EL (cell line): ENCODE measurements at places on chromosomes 6 and 20.

DNA sequence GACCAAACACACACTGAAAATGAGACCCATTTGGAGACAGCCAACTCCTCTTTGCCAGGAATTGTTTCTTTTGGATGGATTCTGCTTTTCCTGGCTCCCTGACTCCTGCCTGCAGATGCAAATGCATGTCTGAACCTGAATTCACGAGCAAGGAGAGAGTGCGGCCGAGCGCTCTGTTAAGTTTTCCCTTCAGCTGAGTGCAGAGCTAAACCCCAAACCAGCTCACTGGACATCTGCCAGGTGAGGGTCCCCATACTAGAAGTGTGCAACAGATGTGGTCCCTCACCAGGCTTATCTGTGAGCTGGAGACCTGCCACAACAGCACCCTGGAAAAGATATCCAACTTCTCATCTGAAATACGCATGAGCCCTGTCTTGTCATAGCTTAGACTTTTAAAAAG is 59.0 kb downstream of the CD164 start:
- DNase-seq: no peak

- peak; percentile 65 for DNase-seq
Observed at GRCh38 chr6:80608881-80609280, 502.4 kb downstream of the BCKDHB start.

GRCh38 chr6:16688984-16689636 is 72.2 kb downstream of the ATXN1 start:
- peak; percentile 84 for DNase-seq

- no peak for DNase-seq
Observed at GRCh38 chr20:37251825-37252477, 9.7 kb downstream of the GHRH start.

GRCh38 chr6:89454300-89454699 is 21.3 kb downstream of the ANKRD6 start:
- DNase-seq: no peak

DNA sequence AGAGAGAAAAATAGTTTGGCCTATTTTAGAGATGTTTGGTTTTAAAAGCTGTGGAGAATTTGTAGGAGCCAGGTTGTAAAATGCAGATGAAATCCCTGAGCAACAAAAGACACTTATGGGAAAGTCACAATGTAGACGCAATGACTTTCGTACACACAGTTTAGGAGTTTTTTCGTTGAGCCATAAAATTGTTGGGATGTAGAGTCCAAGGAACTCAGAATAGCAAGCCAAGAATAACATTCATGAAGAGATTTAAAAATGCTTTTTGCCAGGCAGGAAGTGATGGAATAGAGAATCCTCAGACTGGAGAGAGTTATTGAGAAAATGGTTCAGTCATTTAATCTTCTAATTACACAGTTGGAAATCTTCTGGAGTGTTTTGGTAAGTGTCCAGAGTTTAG is 11.5 kb upstream of the PROKR2 start:
- no peak for DNase-seq

- DNase-seq: no peak
Observed at GRCh38 chr20:53287357-53288042, 306.1 kb downstream of the ZNF217 start.

DNA sequence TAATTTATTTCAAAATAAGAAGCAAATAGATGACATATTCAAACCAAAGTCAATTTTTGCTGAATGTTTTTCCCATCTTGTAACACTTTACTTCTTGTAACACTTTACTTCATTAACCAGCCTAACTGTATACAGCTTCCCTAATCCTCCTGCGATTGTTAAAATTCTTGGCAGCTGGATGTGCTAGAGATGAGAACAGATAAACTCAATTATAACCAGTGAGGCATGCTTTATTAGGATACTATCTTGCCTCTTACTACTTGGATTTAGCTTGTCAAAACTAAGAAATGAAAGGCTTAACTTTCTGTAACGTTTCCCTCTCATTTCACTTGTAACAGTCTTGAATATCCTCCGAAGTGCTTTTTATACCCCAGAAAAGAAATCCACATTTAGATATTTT is 94.1 kb upstream of the BMP5 start:
- DNase-seq: no peak

GRCh38 chr6:141248021-141248799 is 884.5 kb upstream of the GJE1 start:
- DNase-seq: no peak

DNA sequence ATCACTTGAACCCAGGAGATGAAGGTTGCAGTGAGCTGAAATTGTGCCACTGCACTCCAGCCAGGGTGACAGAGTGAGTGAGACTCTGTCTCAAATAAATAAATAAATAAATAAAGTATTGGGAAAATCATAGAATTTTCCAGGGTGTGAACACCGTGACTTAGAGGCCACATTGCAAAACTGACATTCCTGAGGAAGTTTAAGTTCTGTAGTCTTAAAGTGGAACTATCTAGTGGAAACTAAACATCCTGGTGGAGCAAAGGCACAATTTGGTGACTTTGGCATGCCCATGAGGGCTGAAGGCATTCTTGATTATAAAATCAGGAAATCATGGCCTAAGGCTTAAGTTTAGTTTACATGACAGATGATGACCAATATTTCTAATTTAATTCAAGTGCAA is 32.7 kb upstream of the MCM3 start:
- no peak for DNase-seq

DNA sequence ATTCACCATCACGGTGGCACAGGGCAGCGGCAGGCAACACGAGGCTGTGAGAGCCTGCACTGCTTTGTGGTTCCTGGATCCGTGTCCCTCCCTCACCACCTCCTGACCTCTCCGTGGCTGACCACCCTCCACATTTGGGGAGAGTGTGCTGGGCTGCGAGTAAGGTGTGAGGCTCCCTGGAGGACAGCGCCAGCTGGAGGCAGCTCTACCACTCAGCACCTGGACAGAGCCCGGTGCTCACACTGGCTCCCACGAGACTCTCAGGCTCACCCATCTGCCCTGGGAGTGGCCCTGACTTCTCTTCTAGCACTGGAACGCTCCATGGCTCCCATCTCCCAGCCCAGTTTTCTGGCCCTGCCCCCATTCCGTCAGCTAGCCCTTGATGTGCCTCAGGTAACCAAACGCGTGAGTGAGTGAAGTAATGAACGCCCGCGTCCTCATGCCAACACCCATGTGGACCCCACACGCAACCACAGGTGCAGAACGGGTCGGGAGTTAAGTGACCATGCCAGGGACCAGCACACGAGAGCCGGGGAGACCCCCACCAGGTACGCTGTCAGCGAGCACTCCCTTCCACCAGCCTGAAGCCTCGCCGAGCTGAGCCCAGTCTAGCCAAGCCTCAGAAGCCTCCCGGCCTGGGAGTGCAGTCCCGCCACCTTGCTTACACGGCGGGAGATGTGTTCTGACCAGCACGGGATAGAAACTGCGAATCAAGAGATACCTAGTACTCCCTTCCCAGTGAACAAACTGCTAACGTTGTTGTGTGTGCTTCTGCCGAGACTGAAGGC is 137.2 kb downstream of the WDR27 start:
- no peak for DNase-seq

DNA sequence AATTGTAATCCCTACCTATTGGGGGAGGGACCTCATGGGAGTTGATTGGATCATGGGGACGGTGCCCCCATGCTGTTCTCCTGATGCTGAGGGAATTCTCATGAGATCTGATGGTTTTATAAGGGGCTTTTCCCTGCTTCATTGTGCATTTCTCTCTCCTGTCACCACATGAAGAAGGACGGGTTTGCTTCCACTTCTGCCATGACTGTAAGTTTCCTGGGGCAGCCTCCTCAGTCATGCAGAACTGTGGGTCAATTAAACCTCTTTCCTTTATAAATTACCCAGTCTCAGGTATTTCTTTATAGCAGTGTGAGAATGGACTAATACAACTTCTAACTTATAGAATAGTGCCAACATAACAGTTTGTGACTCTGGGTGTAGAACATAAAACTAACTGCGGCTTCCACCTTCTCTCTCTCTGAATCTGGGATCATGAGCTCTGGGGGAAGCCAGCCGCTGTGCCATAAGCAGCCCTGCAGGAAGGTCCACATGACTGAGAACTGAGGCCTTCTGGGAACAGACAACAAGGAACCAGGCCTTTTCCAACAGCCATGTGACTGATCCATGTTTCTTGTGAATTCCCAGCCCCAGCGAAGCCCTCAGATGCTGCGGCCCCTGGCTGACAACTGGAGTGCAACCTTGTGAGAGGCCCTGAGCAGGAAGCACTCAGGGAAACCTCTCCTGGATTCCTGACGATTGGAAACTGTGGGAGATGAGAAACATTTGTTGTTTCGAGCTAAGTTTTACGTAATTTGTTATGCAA is 3.4 kb upstream of the HLA-A start:
- DNase-seq: no peak

- no peak for DNase-seq
Observed at GRCh38 chr6:5237805-5238204, 22.9 kb downstream of the LYRM4 start.

- DNase-seq: no peak
Observed at GRCh38 chr6:21278375-21278745, 315.2 kb upstream of the SOX4 start.

DNA sequence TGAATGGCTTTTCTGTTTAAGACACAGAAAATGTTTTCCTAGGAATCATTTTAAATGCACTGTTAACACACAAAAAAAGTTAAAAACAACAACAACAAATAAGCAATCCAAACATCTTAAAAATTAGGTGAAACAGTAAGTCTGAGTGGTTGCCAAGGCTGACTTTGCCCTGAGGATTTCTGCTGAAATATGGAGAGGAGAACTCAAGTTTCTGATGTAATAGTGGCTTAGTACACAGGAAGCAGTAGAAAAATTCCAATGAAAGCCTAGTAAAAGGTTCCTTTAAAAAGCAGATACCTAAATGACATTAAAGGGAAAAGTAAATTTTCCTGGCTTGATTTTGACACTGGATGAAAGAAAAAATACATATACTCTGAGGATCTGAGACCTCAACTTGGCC is 184.2 kb downstream of the EPM2A start:
- peak; percentile 23 for DNase-seq

- DNase-seq: no peak
Observed at GRCh38 chr6:4352731-4353130, 217.4 kb upstream of the ECI2 start.

DNA sequence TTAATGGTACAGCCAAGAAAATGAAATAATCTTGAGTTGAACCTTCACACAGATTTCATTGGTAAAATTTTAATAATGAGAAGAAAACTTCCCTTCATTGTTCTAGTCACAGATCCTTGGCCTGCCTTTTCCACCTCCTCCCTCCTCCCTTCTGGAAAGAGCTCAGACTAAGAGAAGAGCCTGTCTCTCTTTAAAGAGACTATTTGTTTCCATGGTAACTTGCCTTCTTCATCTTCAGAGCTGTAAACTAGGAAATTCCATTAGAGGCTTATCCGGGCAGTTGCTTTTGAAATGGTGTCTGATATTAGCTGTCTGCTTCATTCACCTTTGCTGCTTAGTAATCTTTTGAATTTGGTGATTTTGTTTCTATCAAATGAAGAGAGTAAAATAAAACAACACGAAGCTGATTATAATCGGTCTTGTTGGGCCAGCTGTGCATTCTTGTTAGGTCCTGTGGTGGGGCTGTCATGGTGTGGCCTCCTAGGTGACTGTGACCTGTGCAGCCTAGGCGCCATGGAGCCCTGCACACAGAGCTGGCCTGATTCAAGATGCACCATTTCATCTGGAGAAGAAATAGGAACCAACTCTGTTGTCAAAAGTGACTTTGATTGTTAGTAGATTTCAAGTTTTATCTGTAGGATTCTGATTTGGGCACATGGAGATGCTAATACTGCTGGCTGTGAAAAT is 96.7 kb downstream of the MAP3K7 start:
- no peak for DNase-seq

DNA sequence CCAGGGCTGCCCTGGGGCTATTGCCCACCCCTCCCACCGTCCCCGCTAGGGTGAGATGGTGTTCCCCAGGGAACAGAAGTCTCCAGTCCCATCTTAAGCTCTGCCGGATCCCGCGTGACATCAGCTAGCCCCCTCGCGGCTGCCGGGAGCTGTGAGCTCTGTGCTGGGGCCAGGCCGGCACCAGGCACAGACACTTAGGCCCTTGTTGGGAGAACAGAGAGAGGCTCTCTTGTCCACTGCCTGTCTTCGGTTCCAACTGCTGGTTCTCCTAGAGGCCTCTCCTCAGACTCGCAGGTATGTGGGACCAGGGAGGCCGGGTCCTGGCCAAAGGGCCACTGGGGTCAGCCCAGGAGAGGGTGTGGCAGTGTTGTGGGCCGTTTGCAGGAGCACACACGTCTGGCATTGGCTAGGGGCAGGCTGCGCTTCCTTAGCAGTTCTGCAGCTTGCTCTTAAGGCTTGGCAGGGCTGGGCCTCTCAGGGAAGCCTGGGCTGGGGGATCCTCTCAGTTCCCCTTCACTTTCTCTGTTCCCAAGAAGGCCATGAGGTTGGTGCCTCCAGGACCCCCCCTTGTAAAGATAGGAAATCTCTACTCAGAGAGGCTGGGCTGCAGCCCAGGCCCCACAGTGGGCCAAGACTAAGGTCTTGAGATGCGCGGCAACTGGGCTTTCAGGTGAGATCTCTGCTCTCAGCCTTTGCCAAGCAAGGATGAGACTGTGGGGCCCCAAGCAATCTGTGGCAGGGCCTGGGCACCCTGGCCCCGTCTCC is 6.3 kb downstream of the SGK2 start:
- DNase-seq: no peak

DNA sequence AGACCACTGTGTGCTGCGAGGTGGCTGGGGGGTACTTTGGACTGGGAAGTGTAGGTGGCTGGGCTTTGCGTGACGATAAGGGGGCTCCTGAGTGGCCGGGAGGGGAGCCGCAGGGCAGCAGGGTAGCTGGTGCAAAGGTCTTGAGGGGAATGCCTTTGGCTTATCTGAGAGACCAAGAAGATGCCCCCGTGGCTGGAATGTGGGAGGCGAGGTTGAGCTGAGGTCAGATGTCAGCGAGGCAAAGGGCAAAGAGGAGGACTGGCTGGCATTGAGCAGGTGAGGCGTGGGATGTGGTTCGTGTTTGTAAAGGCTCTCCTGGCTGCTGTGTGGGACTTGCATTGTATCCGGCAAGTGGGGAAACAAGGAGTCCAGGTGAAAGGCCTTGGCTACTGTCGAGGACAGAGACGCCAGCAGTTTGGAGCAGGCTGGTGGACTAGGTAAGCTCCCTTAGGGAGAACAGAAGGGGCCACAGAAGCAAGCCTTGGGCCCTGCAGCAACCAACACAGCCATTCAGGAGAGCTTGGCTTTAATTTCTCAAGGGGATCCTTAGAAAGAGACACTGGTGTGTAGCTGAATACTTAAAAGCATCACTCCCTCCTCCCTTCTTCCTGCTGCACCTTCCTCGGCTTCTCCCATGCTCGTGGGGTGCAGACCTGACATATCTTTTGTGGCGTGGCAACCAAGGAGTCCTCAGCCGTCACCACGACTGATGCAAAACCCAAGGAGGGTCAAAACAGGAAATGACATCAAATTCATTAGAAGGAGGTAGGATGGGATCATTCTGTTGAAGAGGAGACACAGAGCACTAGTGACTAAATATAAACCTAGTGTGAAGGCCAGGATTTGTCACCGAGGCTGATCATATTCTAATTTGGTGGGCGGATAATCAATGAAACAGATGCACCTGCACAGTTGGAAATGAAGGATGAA is 53.5 kb upstream of the ERVFRD-1 start:
- no peak for DNase-seq

DNA sequence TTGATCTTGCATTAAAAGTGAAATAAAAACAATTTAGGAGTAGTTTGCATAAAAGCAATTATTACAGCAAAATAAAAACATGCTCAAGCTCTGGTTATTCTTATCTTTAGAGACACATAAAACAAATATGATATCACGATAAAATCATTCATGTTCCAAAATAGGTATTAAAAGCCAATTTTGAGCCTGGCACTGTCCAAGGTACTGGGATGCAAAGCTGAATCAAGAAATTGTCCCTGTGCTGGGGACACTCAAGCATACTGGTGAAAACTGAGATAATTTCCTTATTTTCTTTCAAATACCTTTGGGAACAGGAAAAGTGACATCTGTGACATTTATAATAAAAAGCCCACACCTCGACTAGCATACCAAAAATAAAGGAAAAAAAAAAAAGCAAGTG is 931 bp upstream of the MTCL3 start:
- DNase-seq: peak; percentile 10
